ENCODE measurements at places on chromosomes 16 and 17. TPM values are rescaled to one million over a fixed set of nuclear protein-coding genes. Genes with fewer than 3 reads are reported as not detected.

- no peak for DNase-seq
- H3K4me3 ChIP-seq: no peak overlapping the region
- H3K27me3 ChIP-seq: no peaks in the 10 kb centered on the region
- peaks cover 4% of the 10 kb centered on the region for H3K36me3 ChIP-seq
Observed at GRCh38 chr16:69143116-69143515, 10.7 kb downstream of the UTP4 start.

GRCh38 chr16:29804020-29804419 is 2.3 kb upstream of the MAZ start:
- peaks cover 5% of the 10 kb centered on the region for H3K4me1 ChIP-seq
- peak overlapping the region; percentile 99 for H3K27ac ChIP-seq
- no peak overlapping the region for H3K4me3 ChIP-seq
- no peak for DNase-seq

GRCh38 chr16:5349670-5350517 is 252.3 kb upstream of the EEF2KMT start:
- H3K4me3 ChIP-seq: no peak overlapping the region
- DNase-seq: no peak
- H3K27ac ChIP-seq: no peak overlapping the region
- H3K27me3 ChIP-seq: peaks cover 4% of the 10 kb centered on the region
- H3K36me3 ChIP-seq: no peaks in the 10 kb centered on the region
- no peaks in the 10 kb centered on the region for H3K4me1 ChIP-seq

- H3K27ac ChIP-seq: no peak overlapping the region
- no peak for DNase-seq
- no peaks in the 10 kb centered on the region for H3K4me1 ChIP-seq
- H3K36me3 ChIP-seq: no peaks in the 10 kb centered on the region
- no peaks in the 10 kb centered on the region for H3K27me3 ChIP-seq
Observed at GRCh38 chr16:18965555-18965954, 18.2 kb upstream of the TMC7 start.

- H3K27ac ChIP-seq: peak overlapping the region; percentile 92
- H3K4me1 ChIP-seq: peaks cover 51% of the 10 kb centered on the region
- no peak for DNase-seq
- no peaks in the 10 kb centered on the region for H3K36me3 ChIP-seq
- H3K27me3 ChIP-seq: no peaks in the 10 kb centered on the region
- peak overlapping the region; percentile 80 for H3K4me3 ChIP-seq
Observed at GRCh38 chr17:17824783-17825614, 11.8 kb downstream of the SREBF1 start.

DNA sequence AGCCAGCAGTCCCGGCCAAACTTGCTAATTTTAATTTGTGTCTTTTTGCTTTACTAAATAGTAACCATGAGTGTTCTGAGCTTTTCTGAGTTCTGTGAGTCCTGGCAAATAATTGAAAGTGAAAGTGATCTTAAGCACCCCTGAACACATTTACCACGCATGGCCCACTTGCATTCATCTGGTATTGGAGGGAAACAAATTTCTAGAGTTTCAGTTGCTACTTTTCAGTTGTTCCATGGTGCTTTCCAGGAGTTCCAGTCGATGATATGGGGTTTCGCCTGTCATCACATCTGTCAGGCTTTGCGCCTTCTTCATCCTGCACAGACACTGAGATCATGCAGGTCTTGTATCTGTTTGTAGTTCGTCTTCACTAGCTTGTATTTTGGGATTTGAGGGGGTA is 44.1 kb downstream of the CRLF3 start:
- no peak for DNase-seq
- no peak overlapping the region for H3K4me3 ChIP-seq
- no peak overlapping the region for H3K27ac ChIP-seq
- H3K27me3 ChIP-seq: no peaks in the 10 kb centered on the region

Gene MYCBPAP
- total RNA-seq: 1.9 TPM

- DNase-seq: no peak
- no peaks in the 10 kb centered on the region for H3K27me3 ChIP-seq
- no peaks in the 10 kb centered on the region for H3K4me1 ChIP-seq
- no peaks in the 10 kb centered on the region for H3K36me3 ChIP-seq
- H3K4me3 ChIP-seq: no peak overlapping the region
- no peak overlapping the region for H3K27ac ChIP-seq
Observed at GRCh38 chr16:11165894-11166665, 89.9 kb downstream of the SOCS1 start.

DNA sequence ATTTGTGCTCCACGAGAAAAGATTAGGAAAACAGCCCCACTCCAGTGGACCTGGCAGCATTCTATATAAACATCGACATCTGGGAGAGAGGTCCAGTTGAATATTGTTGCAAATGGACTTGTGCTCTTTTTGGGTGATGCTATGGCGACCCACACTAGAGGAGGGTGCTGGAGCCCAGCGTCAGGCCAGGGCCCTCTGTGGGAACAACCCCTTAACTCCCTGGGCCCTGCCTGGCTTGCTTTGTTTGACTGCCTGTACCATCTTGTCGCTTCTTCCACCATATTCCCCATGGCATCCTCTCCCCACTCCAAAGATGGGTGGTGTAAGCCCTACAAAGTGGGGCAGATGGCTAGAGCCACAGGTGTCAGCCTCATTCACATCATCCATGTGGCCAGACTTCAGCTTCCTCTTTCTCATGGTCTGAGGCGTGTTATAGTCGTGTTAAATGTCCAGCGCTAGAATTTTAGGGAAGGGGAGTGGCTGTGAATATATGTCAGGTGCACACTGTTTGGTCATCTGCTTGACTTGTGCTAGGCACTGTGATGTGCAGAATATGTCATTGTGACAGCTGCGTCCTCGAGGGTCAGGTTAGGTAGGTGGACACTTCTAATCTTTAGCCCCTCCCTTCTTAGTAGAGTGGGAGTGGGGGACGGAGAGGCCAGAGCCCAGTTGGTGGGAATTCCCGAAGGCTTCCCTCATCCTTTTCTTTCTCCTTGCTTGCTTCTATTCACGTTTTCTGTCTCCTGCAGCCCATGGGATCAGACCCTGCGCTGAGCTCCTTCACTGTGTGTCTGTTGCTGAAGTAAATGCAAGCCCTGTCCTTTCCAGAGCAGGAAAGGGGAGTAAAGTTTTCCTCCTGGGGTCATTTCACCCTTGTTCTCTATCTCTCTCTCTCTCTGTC is 49.8 kb downstream of the MPRIP start:
- no peaks in the 10 kb centered on the region for H3K27me3 ChIP-seq
- no peak for DNase-seq
- H3K27ac ChIP-seq: no peak overlapping the region
- peaks cover 4% of the 10 kb centered on the region for H3K4me1 ChIP-seq

Gene CIBAR2
- total RNA-seq: not detected

GRCh38 chr16:76297941-76298340 is 20.7 kb downstream of the CNTNAP4 start:
- H3K4me1 ChIP-seq: no peaks in the 10 kb centered on the region
- no peaks in the 10 kb centered on the region for H3K27me3 ChIP-seq
- DNase-seq: no peak
- no peaks in the 10 kb centered on the region for H3K36me3 ChIP-seq
- no peak overlapping the region for H3K4me3 ChIP-seq

DNA sequence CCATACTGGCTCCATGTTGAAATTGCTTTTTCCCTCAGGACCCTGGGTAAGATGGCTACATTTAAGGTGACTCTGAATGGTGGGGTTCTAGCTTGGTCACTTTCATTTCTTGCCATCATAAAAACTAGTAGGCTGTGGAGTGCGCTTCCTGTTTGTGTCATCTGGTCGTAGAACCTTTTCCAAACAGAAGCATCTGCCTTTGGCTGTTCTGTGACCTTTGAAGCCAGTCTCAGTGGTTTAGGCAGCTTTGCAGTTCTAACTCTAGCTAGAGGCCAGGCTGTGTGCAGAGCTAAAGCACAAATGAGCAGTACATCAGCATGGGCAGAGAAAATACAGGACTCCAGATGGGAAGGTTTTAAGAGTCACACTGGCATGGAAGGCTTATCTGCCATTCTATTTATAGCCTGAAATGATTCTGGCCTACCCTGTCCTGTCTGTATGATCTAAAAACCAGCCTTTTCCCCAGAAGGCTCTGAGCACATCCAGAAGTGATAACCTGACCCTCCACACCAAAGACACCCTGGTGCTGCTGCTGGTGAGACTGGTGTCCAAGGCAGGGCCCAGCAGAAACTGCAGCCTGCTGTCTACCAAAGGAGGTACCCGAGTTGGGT is 8.6 kb downstream of the ESRP2 start:
- H3K36me3 ChIP-seq: no peaks in the 10 kb centered on the region
- peak overlapping the region; percentile 25 for H3K27ac ChIP-seq
- no peaks in the 10 kb centered on the region for H3K4me1 ChIP-seq
- H3K27me3 ChIP-seq: no peaks in the 10 kb centered on the region

GRCh38 chr17:78122931-78123249 is 5.7 kb downstream of the TMC6 start:
- no peak overlapping the region for H3K4me3 ChIP-seq
- DNase-seq: no peak
- H3K27ac ChIP-seq: no peak overlapping the region
- H3K4me1 ChIP-seq: no peaks in the 10 kb centered on the region
- peaks cover 3% of the 10 kb centered on the region for H3K36me3 ChIP-seq
- H3K27me3 ChIP-seq: no peaks in the 10 kb centered on the region

Gene RNF157
- 4.3 TPM for total RNA-seq

Gene KRTAP1-5
- total RNA-seq: not detected

Gene KIF2B
- not detected for total RNA-seq

Gene DLG4
- 7.2 TPM for total RNA-seq

DNA sequence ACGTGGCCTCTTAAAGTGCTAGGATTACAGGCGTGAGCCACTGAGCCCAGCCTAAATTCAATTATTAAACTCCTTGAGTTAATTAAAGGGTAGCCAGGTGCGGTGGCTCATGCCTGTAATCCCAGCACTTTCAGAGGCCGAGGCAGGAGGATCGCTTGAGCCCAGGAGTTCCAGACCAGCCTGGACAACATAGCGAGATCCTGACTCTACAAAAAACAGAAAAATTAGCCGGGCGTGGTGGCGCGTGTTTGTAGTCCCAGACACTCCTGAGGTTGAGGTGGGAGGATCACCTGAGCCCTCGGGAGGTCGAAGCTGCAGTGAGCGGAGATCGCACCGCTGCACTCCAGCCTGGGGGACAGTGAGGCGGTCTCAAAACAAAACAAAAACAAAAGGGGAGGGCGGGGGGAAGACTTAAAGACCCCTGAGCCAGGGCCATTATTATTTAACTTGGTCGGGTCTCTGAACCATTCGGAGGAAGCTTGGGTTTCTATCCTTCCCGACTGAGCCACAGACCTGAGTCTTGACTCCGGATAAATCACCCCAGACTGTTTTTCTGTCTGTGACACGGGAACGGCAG is 19.5 kb downstream of the BCL7C start:
- peak overlapping the region; percentile 94 for H3K27ac ChIP-seq
- no peaks in the 10 kb centered on the region for H3K27me3 ChIP-seq

Gene OSBPL7
- total RNA-seq: 3.0 TPM

Gene LAT
- total RNA-seq: 4.3 TPM

GRCh38 chr16:51409001-51409675 is 258.1 kb upstream of the SALL1 start:
- DNase-seq: no peak
- no peak overlapping the region for H3K27ac ChIP-seq
- no peaks in the 10 kb centered on the region for H3K4me1 ChIP-seq

GRCh38 chr16:79756571-79756970 is 156.0 kb upstream of the MAF start:
- H3K4me1 ChIP-seq: peaks cover 12% of the 10 kb centered on the region
- no peak for DNase-seq
- H3K27me3 ChIP-seq: no peaks in the 10 kb centered on the region
- no peaks in the 10 kb centered on the region for H3K36me3 ChIP-seq
- no peak overlapping the region for H3K27ac ChIP-seq

Gene C17orf75
- total RNA-seq: 11.5 TPM

Gene ABR
- 63.5 TPM for total RNA-seq

- no peaks in the 10 kb centered on the region for H3K36me3 ChIP-seq
- H3K27ac ChIP-seq: no peak overlapping the region
- H3K27me3 ChIP-seq: no peaks in the 10 kb centered on the region
- H3K4me3 ChIP-seq: no peak overlapping the region
Observed at GRCh38 chr17:66172691-66173223, 19.2 kb downstream of the CEP112 start.

Gene KARS1
- total RNA-seq: 135 TPM
